NCI-H1092 (cell line): ENCODE measurements at places on chromosomes 5 and 9.

DNA sequence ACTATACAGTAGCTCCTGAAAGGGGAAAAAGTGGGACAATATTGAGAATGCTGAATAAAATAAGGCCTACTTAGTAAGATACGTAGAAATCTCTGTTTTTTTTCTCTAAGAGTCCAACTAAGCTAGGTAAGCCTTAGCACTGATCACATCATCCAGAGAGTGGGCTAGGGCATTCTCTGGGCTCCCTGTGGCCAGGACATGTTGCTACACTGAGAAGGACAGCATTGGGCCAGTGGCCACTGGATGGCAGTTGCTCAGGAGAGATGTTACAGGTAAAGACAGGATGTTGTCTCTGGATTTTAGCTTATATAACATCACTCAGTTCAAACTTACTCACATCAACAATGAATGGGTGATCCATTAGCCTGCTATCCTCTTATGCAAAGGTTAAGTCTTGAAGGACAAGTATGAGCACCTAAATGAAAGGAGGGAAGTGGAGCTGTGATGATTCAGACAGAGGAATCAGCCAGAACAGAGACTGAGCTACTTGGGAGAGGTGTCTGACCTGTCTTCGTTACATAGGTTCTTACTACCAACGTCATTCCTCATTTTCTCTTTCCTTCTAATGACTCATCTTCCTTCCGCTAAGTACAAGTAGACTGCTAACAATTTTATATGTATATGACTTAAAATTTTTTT, 226.6 kb upstream of the ADCY2 start:
- no peak for DNase-seq

DNA sequence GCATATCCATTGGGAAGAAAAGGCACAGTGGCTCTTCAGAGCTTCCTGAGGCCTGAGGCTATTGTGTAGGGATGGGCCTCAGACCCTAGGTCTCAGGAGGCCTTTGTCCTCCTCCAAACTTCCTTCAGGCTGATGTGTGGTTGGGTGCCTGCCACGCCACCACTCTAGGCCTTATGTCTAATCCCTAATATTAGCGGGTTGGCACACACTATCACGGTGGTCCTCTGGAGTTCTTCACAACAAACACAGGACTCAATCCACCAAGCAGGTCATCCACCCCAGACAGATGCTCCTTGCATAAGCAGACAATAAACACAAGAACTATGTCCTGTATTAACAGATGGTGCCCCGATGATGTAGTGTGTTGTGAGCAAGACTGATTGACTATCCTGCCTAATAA, 31.0 kb upstream of the FSTL4 start:
- no peak for DNase-seq

DNA sequence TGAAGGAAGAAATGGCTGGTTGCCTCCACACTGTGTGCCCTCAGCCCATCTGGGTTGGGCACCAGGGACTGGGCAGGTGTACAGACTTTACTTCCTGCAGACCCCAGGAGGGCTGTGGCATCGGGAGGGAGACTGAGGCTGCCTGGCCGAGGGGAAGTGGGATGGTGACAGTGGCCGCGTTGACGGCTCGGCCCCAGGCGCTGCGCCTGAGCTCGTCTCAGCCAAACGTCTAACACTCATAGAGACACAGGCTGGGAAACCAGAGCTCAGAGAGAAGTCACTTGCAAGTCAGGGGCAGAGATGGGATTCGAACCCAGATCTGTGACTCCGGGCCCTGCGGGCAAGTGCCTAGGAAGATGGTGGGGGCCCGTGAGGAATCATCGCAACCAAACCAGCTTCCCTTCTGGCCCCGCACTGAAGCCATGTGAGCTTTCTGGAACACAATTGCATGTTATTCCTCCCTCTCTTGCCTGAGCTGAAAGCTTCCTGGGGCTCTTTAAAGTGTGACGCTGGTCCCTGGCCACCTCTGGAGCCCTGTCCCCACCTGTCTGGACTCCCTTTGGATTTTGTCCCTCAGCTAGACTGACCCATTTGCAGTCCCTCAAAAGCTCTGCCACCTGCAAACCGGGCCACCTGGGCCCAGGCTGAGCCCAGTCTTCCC, 53.1 kb upstream of the FUBP3 start:
- no peak for DNase-seq

- DNase-seq = no peak
Observed at GRCh38 chr5:115946655-115947054, 15.6 kb upstream of the LVRN start.

DNA sequence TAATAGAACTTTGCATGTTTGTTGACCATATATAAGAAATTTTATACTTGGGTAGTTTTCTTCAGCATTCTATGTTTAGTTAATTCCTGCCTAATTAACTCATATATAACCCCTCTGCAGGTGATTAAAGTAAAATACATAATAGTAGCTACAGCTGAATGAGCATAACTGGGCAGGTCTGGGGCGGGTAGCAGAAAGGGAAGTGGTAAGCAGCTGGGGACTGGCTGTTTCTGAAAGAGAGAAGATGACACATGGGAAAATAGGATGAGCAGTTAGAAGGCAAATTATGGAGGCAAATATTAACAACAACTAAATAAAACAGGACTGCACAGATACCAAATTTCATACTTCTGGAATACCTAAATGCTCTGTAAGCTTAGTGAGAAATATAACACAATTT, 128.1 kb downstream of the CPLANE1 start:
- DNase-seq = no peak
